NB4 (cell line): ENCODE measurements at places on chromosomes 6 and 20.
A peak's percentile ranks its signal among the peaks of the same experiment; 100 is the strongest.

- peak; percentile 65 for DNase-seq
Observed at GRCh38 chr20:346640-347316, at the start of gene NRSN2. TSS of gene NRSN2 (plus strand) at chr20:347111. CDS start at chr20:349644, 2,533 bp downstream.

GRCh38 chr6:20604159-20604558 is 69.9 kb downstream of the CDKAL1 start:
- DNase-seq: no peak

- DNase-seq: no peak
Observed at GRCh38 chr20:40949346-40949745, 79.3 kb upstream of the TOP1 start.

DNA sequence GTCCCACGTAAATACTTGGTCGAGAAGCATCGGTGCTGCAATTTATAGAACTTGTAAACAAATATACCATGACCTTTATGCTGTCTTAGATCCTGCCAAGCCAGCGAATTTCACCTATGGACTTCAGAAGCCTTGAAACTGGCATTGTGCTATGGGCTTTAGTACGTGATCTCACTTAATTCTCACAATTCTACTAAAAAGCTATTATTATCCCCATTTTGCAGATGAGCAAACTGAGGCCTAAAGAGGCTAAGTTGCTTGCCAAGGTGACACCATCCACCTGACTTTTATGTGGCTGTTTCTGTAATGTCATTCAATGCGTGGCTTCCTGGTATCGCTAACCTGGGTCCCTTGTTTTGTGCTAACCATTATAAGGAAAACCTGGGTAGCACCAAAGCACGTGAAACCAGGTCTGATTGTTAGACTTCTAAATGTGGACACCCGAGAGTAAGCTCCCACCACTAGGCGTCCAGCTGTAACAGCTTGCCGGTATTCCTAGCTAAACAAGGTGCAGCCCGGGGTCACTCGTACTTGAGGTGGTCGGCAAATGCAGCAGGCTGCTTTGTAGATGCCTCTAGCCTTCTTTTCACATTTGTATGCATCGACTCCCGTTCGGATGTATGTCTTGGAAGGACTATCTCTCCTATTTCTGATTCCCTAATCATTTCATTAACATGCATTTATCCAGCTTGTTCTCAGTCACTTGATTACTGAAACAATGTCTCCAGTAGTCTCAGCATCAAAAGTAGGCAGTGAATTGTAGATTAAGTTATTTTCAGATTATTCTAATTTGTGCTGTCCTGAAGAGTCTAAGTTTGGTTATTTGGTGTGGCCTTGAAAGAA is 1.1 kb downstream of the SYNJ2 start:
- peak; percentile 20 for DNase-seq

GRCh38 chr20:44475372-44475693 is 341 bp upstream of the TTPAL start:
- no peak for DNase-seq

- no peak for DNase-seq
Observed at GRCh38 chr20:24546232-24546892, 76.9 kb downstream of the SYNDIG1 start.

DNA sequence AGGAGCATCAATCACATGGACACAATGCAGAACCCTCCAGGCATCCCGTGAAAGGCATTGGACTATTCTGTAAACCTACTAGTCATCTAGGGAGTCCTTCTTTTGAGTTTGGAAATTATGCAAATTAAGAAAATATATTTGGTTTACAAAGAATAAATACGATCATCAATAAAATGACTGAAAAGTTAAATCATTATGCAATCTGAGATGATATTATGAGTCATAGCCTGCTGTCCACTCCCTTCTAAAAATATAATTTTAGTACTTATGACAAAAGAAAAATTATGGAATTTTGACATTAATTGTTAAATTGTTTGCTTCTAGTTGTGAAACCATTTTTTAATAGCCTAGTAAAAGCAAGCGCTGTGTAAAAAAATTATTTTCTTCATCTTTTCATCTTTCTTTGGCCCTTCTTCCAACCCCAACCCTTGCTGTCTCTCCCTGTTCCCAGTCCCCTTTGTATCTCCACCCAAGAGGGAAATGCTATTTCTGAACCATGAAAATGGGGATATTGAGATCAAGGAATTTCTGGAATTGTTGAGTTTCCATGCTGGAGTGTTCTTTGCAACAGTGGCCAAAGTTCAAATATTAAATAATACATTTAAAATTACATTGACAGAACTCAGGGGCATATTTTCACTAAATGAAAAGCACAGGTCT is 599.8 kb downstream of the COL12A1 start:
- no peak for DNase-seq

DNA sequence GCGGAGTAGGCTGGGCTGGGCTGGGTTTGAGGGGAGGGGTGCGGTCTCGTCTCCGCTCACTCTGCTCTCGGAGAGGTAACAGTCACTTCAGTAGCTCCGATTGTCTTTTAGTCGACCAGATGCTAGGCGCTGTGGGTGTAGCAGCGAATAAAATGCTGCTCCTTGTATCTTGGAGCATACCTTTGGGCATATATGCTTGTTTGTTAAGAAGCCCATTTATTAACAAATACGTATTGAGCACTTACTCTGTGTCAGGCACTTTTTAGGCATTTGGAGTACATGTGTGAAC is 545 bp downstream of the ACTR5 start:
- DNase-seq: peak; percentile 43

DNA sequence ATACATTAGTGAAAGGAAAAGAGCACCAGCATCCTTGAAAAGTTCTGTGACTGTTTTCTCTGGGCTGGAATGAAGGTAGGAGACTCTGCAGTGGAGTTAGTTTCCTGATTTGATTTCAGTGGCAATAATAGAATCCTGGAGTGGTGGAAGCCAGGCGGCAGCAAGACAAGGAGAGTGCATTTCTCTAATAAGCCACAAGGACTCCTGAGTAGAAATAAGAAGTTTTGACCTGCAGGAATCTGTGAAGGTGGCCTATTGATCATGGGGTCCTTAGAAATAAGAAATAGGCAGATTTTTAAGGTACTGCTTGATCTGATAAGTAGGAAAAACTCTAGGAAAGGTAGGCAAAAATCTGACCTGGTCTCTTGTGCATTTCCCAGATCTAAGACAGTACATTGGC is 68.4 kb upstream of the ELOVL5 start:
- no peak for DNase-seq

- DNase-seq: peak; percentile 95
Observed at GRCh38 chr6:27592481-27593199, 119.7 kb upstream of the ZNF184 start.

DNA sequence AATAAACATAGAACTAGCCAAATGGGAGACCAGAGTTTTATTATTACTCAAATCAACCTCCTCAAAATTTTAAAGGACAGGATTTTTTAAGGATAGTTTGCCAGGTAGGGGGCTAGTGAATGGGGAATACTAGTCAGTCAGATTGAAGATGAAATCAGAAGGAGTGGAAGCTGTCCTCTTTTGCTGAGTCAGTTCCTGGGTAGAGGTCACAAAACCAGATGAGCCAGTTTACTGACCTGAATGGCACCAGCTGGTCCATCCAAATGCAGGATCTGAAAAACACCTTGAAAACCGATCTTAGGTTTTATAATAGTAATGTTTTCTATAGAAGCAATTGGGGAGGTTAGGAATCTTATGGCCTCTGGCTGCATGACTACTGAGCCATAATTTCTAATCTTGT is 558.2 kb downstream of the PKHD1 start:
- DNase-seq: no peak

DNA sequence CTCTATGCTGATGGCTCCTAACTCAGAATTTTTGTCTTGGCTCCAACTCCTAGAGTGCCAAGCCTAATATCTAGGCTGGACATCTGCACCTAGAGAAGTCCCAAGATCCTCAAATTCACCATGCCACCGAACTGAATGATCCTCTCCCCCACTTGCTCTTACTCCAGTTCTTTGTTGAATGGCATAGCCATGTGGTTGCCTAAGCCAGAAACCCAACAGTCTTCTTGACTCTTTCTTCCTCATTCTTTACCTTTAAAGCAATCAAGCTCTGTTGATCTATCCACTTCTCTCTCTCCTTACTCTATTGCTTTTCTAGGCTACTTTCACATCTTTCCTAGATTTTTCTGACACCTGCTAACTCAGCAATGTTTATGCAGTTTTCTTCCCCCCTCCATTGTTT is 126.5 kb upstream of the FOXO3 start:
- DNase-seq: peak; percentile 46

DNA sequence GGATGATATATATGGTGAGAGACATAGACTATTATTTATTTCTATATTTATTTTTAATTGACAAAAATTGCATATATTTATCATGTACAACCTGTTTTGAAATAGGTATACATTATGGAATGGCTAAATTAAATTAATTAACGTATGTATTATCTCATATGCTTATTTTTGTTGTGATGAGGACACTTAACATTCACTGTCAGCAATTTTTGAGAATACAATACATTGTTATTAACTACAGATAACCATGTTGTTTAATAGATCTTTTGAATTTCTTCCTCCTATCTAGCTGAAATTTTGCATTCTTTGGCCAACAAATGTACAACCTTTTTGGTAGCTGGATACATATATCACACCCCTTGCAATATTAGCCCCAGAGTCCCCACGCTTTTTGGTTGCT is 110.7 kb upstream of the CITED2 start:
- DNase-seq: no peak

GRCh38 chr6:124748778-124749177 is 213.5 kb upstream of the RNF217 start:
- no peak for DNase-seq

GRCh38 chr6:51269876-51270275 is 451.2 kb downstream of the TFAP2B start:
- DNase-seq: no peak
